ENCODE measurements at places on chromosomes 2 and 18. TPM values are rescaled to one million over a fixed set of nuclear protein-coding genes. Genes with fewer than 3 reads are reported as not detected.

DNA sequence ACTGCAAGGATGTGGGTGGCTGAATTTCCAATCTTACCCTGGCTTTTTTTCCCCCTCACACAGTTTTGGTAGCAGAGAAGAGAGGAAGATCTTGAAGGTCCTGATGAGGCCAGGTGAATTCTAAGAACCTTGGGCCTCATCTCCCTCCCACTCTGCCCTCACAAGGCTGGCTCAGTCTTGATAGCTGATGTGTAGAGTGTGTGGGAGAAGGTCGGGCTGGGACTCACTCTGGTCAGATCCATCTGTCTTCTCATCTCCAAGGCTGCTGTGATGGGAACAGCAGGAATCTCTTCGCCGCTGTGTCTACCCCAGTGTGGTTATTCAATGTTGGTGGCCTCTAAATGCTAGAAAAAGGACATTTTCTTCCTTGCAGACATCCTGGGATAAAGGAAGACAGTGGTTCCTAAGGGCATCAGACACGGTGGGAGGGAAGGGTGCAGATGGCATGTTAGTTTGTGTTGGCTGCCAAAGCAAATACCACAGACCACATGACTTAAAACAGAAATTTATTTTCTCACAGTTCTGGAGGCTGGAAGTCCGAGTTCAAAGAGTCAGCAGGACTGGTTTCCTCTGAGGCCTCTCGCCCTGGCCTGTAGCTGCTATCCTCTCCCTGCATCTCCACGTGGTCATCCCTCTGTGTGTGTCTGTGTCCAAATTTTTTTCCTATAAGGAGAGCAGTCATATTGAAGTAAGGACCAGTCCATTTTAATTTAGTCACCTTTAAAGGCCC lies 37.6 kb upstream of the MGAT4A start:
- no peak for ATAC-seq

DNA sequence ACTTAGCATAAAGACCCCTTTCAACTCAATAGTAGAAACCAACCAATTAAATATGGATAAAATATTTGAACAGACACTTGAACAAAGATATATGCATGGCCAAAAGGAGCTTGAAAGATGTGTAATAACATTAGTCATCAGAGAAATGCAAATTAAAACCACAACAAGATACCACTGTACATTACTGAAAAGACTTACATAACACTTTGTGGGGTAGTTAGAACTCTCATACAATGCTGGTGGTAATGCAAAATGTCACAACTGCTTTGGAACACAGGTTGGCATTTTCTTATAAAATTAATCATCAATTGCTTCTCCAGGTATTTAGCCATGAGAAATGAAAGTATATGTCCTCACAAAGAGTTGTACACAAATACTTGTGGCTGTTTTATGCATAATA lies 60.7 kb downstream of the TTC27 start:
- ATAC-seq: no peak

The HRH4 gene
- 0.28 TPM for total RNA-seq

GRCh38 chr18:12750076-12750714 lies 47.4 kb downstream of the PSMG2 start:
- ATAC-seq: peak; percentile 31

The B3GNT2 gene
- total RNA-seq: 20.2 TPM

The SMYD5 gene
- 11.7 TPM for total RNA-seq

DNA sequence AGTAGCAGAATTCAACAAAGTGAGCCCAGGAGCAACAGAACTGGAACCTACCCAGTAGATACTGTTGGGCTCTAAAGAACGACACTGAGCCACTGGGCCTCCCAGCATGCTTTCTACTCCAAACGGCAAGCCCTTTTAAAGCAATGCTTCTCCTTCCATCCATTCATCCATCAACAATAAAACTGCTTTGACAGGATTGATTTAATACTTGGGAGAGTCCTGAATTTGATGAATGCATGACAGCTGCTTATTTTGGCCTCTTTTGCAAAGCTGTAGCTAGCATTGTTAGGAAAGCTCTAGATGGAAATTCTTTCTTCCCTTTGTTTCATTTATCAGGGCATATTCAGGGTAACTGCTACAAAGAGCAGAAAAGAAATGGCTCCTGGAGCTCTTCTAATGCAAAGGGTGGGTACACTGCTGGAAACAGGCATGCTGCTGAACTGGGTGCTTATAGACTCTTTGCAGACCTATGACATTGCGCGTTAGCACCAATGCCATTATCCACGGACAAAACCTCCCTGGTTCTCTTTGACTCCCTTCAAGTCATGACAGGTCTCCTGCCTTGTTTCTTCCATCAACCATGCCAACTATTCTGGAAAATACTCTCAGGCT lies 138.4 kb upstream of the HNRNPA3 start:
- ATAC-seq: no peak

- ATAC-seq: no peak
These were observed 27.7 kb upstream of the LYPD1 start for GRCh38 chr2:132697556-132698205.

The TBR1 gene
- total RNA-seq: not detected

GRCh38 chr18:79930020-79930642 lies 21.3 kb downstream of the SLC66A2 start:
- ATAC-seq: no peak

DNA sequence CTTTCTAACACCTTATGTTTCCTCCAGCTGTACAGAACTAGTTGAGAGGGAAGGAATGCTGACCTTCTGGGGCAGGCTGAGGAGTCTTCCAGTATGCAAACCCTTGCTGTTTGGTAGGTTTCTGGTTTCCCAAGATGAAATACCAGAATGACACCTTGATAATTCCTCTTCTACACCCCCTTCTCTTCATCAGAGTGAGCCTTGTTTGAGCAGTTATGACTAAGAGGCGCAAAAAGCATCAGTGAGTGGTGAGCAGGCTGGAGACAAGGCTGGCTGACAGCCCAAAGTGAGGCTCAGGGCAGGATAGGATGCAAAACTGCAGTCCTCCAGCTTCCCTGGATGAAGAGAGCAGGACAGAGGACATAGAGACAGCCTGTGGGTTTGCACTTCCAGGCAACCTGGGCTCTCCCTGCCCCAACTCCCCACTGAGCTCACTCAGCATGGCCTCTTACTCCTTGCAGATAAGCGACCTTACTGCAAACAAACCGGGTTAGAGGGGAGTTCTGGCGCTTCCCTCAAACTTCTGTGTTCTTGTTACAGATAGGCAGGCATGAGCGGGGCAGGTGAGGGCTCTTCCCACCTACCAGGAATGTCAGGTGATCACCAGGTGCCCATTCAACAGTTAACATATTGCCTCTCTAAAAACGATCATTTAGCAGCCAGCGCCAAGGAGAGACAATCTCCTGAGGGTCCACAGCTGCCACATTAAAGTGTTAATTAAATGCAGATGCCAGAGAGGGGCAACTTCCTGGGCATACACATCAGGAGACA lies 5.4 kb downstream of the MPPE1 start:
- peak; percentile 58 for ATAC-seq

DNA sequence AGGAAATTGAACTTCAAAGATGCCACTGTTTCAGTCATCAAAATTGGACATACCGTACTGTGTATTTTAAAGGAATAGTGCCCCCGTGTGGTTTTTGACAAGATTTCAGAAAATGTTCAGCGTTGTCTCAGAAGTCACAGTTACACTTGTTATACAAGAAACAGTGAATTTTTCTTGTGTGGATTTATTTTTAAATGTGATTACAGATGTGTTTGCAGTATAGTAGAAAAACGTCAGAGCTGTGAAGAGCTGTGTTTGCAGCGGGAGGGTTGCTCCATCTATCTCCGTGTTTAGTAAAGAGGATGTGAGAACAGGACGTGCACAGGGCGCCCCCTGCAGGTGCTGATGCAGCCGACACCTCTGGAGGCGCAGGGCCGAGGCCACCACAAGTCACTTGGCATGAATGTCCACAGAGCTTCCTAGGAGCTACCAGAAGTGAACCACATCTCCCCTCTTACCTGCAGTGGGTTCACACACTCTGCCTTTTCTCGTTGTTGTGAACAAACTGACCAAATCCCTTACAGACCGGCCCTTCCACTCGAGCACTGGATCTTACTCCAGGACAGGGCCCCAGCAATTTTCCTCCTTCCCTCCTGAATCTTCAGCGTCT lies 73.1 kb downstream of the CACNB4 start:
- peak; percentile 87 for ATAC-seq

GRCh38 chr18:6382963-6383362 lies 31.7 kb downstream of the L3MBTL4 start:
- ATAC-seq: no peak

The SERPINB10 gene
- 0.36 TPM for total RNA-seq

The FZD7 gene
- 3.0 TPM for total RNA-seq

DNA sequence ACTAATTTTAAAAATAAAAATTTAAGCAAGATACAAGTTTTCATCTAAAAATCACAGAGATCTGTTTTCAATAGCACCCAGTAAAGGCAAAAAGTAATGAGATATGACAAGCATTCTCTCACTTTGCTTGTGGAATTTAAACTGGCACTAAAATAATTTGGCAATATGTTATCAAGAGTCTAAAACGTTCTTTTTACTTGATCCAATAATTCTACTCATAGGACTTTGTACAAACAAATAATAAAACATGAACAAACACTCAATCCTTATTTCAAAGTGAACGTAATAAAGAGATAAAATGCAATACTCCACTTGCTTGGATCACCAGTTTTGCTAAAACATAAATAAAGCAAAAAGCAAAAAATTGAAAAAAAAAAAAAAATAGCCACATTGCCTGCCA lies 30.4 kb downstream of the PIAS2 start:
- no peak for ATAC-seq

DNA sequence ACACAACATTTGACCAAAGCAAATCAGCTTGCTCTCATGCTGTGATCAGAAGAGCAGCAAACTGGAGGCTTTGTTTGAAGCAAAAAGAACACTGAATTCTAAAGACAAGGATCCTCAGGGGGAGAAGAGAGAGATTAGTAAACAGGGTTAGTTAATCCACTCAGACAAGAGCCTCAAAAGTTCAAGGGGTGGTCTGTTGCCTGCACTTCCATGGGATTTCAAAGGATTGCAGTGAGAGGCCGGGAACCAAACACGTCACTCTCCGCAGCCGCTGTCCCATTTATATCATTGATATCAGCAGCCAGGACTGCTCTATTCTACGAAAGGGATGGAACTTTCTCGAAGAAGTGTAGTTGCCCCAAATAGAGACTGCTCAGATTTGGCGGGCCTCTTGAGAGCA lies 97.8 kb upstream of the SP3 start:
- no peak for ATAC-seq

The MEIS1 gene
- 31.8 TPM for total RNA-seq

All from esophagus mucosa (tissue), 1 donor.